ENCODE measurements at places on chromosomes 1 and 21.

- DNase-seq, result no peak
These were observed 119.0 kb upstream of the USH2A start for GRCh38 chr1:216542263-216542662.

- no peak for DNase-seq
These were observed 90.9 kb upstream of the SLC44A3 start for GRCh38 chr1:94729267-94729666.

- DNase-seq, result no peak
These were observed 174.6 kb downstream of the KCNK2 start for GRCh38 chr1:215256936-215257679.

GRCh38 chr1:36464605-36465393 is 615 bp upstream of the MRPS15 start:
- peak; percentile 47 for DNase-seq

- no peak for DNase-seq
These were observed 63.5 kb downstream of the LRIG2 start for GRCh38 chr1:113136476-113136875.

GRCh38 chr1:186618401-186619170 is 61.6 kb downstream of the PTGS2 start:
- peak; percentile 23 for DNase-seq

- DNase-seq, result no peak
These were observed 21.1 kb upstream of the ACTRT2 start for GRCh38 chr1:3000214-3000613.

DNA sequence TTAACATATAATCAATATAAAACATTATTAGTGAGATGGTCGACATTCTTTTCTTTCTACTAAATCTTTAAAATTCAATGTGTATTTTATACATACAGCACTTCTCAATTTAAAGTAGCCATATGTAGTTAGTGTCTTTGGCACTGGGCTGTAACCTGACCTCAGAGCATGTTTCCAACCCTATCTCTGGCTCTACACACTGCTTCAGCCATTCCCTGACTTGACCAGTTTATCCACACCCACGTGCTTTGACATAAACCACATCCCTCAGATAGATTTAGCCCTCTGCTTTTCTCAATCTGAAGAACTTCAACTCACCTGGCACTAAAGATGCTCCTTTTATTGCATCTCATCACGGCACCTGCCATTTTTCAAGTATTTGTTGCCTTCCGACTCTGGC is 58.3 kb downstream of the RGS2 start:
- no peak for DNase-seq

DNA sequence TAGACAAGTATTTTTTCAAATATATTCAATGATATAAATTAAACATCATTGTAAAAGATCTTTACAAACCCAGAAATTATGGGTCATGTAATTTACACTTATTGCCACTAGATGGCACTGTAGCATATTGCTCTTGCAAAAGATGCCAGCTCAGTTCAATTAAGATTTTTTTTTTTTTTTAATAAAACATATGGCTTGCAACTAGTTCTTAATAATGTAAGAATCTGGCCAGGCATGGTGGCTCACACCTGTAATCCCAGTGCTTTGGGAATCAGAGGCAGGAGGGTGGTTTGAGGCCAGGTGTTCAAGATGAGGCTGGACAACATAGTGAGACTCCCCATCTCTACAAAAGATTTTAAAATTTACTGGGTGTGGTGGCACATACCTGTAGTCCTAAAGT is 49.4 kb upstream of the DESI2 start:
- DNase-seq, result peak; percentile 24

- DNase-seq, result no peak
These were observed 62.8 kb downstream of the SLC66A1 start for GRCh38 chr1:19374926-19375325.
